ENCODE measurements at places on chromosomes 1 and 21.

DNA sequence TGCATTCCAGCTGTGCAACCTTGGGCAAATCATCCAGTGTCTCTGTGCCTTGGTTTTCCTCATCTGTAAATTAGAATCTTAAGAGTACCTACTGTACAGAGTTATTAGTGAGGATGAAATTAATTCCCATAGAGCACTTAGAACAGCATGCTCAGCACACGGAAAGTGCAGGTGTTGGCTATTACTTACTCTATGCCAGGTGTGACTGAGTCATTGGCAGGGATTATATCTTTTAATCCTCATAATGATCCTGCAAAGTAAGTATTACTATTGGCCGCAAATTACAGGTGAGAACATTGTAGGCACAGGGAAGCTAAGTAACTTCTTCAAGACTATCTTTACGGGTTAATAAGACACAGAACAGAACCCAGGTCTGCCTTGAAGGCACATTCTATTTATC is 6.3 kb upstream of the UBE2U start:
- DNase-seq = no peak

DNA sequence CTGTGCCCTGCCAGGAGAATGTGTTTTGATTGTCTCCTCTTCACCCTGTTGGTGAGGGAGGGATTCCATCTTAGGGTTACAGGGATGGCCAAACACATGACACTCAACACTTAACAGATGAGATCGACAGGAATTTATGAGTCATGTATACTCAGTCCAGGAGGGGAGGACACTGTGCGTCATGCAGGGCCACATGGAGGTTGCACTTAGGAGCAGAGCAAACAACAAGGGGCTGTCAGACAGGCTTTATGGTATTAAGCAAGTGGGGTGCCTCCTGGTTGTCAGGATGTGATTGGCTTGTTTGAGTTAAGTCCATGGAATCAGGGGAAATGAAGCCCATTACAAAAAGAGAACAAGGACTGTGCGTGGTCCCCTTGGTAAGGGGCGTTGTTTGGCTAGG is 26.9 kb downstream of the EDARADD start:
- no peak for DNase-seq

GRCh38 chr1:33096363-33097005 is 15.5 kb downstream of the AZIN2 start:
- DNase-seq = no peak

- no peak for DNase-seq
These were observed 59.8 kb downstream of the XCL1 start for GRCh38 chr1:168636200-168636599.

DNA sequence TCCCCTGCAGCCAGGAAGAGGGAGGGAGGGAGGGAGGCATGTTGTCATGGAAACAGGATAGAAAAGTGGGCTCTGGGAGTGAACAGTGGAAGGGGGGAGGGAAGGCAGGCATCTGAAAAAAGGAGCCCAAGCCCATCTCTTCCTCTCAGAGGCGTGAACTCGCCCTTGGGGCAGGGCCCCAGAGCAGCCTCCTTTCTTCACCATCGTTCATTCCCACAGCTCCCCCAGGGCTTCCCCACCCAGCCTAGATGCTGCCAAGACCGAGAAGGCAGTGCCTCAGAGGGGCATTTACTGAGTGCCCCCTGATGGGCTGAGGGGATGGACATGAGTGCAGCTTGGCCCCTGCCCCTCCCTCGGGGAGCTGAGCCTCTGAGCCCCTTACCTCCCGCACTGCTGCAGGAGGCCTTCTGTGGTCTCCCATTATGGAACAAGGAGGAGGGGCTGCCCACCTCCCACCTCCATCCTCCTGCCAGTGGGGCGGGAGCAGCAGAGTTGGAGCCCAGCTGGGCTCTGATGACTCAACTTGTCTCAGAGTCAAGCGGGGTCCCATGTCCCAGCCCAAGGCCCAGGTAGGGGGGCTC is 39.1 kb upstream of the KIF21B start:
- no peak for DNase-seq

- no peak for DNase-seq
These were observed 41.9 kb downstream of the SLC45A1 start for GRCh38 chr1:8359617-8360481.

GRCh38 chr1:111483166-111483565 is 9.4 kb downstream of the C1orf162 start:
- DNase-seq = no peak

GRCh38 chr1:12548973-12549459 is 69.0 kb downstream of the DHRS3 start:
- no peak for DNase-seq

DNA sequence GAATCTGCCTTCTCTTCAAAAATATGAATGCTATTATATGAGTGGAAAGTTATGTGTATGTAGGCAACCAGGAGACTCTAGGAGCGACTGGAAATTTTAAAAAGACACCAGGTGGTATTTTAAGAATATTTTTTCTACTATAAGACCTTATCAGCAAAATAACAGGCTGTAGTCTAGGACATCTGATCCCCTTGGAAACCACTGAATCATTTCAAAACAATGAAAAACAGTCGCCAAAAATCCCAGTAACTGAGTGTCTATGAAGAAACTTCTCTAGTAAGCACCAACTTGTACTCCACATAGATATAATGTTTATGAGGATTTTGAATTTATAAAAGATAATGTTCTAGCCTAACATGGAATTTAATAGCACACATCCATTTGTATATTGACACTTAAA is 358.5 kb downstream of the GPATCH2 start:
- DNase-seq = no peak
